ENCODE measurements at places on chromosomes 4 and X.
A peak's percentile ranks its signal among the peaks of the same experiment; 100 is the strongest.

GRCh38 chrX:12974796-12975669, at the start of gene TMSB4X:
Gene TMSB4X, plus strand, starts transcription at chrX:12975110.
- peak; percentile 81 for DNase-seq

DNA sequence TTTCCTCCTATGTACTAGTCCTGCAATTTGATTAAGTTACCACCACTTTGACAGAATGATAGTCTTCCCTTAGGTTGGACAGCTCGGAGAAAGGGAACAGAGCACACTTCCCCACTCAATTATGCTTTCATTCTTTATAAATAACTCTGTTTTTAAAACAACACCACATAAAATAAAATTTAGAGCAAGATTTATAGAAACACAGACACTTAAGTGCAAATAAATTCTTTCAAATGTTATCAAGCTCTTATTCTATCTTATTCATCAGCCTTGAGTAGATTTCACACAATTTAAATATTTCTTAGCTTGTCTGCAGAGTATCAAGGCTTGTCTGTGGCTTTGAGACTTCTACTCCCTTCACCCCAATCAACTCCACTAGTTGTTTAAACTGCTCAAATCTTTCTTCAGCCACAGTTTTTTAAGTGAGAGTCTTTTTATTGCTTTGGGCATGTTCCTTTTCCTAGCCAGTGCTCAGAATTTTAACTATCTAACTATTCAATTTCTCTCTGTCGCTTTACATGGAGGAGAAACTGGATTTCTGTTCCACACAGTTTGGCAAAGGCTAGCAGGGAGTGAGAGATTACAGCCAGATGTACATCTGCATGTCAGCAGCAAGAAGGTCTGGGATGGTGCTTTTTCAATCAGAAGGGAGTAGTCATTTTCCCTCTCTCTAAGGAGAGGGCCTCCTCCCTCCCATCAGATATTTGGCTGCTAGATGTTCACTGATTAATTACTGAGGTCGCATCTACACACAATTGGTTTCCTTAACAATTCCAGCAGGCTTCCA, 53.1 kb upstream of the PLAC1 start:
- no peak for DNase-seq

GRCh38 chr4:625631-626161, 323 bp downstream of the PDE6B start:
- no peak for DNase-seq

DNA sequence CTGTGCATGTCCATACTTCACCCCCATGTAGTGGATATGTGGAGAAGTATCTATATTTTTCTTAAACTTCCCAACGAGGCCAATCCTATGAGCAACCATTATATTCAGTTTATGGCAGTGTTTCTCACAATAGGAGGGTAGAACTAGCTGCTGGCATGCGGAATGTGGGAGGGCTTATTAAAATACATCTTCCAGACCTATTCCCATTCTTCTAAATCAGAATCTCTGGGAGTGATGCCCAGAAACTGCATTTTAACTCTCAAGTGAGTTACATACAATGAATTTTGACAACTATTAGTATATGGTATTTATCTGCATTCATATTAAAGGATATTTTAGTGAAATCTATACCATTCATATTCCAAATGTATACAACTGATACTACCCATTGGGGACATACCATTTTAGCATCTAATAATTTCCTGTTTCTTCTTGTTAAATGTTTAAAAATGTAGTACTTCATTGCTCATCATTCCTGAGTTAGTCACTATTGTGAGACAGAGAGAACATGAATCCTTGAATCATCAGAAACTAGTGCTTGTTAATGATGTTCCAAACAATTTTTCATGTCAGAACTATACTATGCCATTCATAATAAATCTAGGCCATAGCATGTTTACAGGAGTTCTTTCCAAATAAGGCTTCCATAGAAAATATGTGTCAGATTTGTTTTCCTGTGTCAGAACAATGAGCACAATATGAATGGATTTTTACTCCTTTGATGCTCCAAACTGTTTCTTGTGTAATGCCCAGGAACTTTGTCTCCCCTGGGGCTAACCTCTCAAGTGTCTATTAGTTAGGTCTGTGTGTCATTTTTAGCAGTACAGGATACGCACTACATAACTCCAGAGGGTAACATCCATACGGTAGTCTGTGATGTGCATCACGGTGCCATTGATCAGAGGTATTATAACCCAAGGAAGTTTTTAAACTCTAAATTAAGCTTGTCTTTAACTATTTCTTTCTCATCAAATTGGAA, 198.8 kb upstream of the BMP3 start:
- peak; percentile 28 for DNase-seq
